ENCODE measurements at places on chromosomes 13 and 19. TPM values are rescaled to one million over a fixed set of nuclear protein-coding genes. Genes with fewer than 3 reads are reported as not detected.

GRCh38 chr13:83546476-83546875 lies 335.8 kb downstream of the SLITRK1 start:
- no peak for DNase-seq

SGCG gene
- not detected for total RNA-seq

PODNL1 gene
- not detected for total RNA-seq

PIK3R2 gene
- total RNA-seq: 36.4 TPM

GRCh38 chr19:29537601-29538000 lies 11.8 kb downstream of the VSTM2B start:
- DNase-seq: peak; percentile 4

- DNase-seq: no peak
Observed at GRCh38 chr19:5585461-5586299, 17.9 kb upstream of the TINCR start.
